ENCODE measurements at places on chromosomes 2 and 18.

DNA sequence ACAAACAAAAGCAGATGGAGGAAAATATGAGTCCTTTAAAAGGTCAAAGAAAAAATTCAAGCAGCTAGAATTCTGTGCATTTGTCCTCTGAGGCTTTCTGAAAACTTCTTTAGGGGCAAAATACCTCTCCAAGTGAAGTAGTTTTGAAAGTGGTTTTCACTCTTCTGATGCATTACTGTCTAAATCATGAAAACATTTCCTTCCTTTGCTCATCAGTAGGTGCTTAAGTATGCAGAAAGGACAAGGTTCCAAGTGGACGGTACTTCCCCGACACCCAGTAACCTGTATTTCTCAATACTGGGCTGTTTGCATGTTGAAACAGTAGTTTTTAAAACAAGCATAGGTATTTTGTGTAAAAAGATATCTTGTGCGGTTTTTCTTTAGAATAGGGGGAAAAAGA, 189.1 kb upstream of the ERBB4 start:
- DNase-seq = no peak

DNA sequence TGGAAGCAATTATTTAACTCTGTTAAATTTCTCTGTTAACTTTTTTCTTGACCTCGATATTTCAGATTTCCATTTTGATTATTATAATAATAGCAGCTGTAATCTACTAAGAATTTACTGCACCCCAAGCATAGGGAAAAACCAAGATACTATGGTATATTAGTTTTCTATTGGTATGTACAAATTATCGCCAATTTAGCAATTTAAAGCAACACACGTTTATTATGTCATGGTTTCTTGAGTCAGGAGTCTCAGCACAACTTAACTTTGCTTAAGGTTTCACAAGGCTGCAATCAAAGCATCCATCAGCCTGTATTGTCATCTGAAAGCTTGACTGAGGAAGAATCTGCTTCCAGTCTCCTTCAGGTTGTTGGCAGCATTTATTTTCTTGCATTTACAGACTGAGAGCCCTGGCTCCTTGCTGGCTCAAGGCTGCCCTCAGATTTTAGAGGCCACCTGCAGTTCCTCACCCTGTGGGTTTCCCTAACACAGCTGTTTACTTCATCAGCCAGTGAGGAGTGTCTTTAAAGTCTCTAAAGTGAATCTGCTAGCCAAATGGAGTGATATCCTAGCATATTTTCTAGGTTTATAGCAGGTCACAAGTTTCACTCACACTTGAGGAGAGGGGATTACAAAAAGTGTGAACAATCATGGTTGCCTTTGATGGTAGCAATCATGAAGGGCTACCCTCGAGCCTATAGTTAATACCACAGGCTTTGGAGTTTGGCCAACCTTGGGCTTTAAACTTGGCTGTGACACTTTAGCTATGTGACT, 4.4 kb upstream of the VPS54 start:
- no peak for DNase-seq

DNA sequence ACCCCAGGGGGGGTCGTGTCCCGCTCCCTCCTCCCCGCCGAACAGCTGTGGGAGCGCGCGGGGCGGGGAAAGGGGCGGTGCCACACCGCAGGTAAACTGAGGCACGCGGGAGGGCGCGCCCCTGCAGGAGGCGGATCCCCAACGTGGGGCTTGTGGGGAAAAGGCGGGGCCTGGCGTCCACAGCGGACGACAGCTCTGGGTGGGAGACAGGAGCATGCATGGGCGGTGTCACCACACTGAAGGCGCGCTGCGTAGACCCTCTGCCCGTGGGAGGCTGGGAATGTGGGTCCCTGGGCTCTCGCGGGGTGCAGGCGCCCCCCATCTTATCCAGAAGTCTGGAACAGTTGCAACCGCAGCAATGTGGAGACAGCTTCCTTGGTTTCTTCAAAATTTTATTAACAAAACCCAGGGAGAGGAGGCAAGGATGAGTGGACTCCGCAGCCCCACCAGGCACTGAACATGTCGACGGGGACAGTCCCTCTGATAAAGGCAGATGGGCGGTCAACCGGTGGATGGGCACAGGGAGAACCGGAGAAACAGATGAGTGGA, 723 bp upstream of the MBD1 start:
- no peak for DNase-seq

DNA sequence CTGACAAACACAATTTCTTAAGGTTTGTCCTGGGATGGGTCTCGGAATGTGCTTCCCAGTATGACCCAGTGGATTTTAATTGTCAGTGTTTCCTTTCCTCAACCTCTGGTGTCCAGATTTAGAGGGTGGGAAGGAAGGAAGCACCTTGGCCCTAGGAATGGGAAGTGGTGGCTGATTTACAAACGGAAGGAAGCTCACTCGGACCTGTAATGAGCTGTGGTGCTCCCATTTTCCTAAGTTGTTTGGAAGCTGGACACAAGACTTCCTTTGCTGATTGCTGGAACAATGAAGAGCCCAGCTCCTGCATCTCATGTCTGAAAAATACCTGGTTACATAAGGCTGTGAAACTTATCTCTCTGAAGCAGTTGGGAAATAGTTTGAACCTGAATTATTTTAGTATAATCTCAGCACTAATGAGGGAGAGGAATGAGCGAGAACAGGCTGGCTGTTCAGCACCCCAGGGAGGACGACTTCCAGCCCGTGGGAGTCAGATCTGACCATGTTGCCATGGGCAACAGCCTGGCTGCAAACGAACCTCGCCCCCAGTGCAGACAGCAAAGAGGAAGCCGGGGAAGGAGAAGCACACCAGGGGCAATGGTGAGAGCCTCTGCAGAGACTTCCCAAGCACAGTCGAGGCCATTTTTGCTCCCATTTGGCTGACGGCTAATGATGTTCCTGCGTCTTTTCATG, 74.4 kb upstream of the ASB18 start:
- DNase-seq = no peak

GRCh38 chr2:227378371-227378782, 729 bp downstream of the TM4SF20 start:
- DNase-seq = no peak

GRCh38 chr2:230666885-230667712, 45.5 kb upstream of the CAB39 start:
- peak; percentile 52 for DNase-seq

DNA sequence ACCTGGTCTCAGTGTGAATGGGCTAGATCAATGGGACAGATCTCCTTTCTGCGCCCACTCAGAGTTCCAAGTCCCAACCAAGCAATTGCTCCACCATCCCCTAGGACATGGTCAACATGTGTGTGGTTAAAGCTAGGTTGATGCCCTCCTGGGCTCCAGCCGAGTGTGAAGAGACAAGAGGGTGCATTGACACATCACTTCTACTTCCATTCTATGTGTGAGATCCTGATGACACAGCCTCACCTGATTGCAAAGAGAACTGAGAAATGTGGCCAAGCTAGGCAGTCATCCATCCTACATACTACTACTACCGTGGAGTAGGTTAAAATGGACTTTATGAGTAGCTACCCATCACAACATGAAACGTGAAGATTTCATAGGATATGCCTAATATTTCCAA, 106.8 kb downstream of the NCKAP5 start:
- DNase-seq = no peak

GRCh38 chr18:32919799-32920198, 147.0 kb upstream of the KLHL14 start:
- peak; percentile 87 for DNase-seq

DNA sequence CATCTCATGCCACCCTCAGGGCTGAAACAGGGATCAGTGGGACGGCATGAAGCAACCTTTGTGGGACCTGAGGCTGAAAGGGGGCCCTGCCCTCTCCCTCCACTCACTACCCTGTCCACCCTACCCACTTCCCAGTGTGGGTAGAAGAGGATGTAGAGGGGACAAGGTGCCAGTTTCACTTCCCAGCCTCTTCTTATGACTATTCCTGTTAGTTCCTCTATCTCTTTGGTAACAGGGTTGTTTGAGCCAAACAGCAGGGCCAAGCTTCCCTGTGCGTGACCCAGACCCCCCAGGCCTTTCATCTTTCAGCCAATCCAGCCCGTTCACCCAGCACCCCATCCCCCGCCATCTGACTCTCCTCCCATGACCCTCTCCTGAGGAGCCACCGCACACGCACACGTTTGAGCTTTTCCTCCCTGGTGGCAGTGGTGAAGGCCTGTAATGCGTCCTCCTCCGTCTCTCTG, 82.3 kb downstream of the STPG4 start:
- peak; percentile 84 for DNase-seq

DNA sequence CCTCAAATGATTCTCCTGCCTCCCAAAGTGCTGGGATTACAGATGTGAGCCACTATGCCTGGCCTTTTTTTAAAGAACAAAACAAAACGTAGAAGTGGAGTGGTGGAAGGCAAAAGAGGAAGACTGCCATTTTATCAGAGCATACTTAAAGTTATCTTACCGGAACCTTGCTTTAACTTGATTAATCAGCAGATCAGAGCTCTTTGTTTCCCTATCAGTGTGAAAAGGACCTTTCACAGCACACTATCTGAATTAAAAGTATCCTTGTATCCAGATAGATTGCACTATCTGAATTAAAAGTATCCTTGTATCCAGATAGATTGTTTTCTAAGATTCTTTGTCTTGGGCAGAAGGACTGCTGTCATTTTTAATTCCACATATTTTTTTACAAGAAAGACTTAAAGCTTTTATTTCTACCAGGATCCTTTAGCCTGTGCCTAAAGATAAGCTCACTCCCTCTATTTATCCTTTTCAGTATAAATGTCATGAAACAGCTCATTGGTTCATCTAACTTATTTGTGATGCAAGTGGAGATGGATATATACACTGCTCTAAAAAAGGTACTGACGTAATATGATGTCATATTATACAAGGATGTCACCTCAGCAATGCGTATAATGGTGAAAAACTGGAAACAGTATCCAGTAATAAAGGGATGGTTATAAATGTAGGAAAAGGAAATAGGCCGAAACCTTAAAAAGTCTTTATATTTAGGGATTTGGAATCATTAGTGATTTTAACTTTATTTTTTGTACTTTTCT, 17.8 kb downstream of the GMCL1 start:
- no peak for DNase-seq

DNA sequence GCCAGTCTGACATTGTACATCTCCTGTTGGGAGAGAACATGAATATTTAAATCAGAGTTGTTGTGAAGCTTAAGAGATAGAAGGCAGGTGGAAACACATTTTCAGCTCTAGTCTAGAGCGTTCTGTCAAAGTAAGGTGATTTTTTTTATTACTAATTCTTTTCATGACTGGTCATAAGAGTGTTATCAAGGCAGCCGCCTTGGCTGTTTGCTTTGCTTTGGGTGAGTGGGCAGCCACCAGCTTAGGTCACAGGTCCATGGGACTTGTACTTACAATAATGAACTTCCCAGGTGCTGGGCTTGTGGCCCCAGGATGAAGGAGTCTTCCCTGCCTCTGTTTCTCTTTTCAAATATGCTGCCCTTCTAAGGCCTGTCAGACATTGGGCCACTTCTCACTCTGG, 256.3 kb downstream of the SRBD1 start:
- no peak for DNase-seq

GRCh38 chr2:146265656-146266055, 1579.2 kb upstream of the ACVR2A start:
- no peak for DNase-seq

GRCh38 chr2:130334026-130334425, 8.7 kb upstream of the IMP4 start:
- DNase-seq = no peak

- no peak for DNase-seq
Measured at GRCh38 chr2:192151853-192152252, 42.9 kb downstream of the TMEFF2 start.

DNA sequence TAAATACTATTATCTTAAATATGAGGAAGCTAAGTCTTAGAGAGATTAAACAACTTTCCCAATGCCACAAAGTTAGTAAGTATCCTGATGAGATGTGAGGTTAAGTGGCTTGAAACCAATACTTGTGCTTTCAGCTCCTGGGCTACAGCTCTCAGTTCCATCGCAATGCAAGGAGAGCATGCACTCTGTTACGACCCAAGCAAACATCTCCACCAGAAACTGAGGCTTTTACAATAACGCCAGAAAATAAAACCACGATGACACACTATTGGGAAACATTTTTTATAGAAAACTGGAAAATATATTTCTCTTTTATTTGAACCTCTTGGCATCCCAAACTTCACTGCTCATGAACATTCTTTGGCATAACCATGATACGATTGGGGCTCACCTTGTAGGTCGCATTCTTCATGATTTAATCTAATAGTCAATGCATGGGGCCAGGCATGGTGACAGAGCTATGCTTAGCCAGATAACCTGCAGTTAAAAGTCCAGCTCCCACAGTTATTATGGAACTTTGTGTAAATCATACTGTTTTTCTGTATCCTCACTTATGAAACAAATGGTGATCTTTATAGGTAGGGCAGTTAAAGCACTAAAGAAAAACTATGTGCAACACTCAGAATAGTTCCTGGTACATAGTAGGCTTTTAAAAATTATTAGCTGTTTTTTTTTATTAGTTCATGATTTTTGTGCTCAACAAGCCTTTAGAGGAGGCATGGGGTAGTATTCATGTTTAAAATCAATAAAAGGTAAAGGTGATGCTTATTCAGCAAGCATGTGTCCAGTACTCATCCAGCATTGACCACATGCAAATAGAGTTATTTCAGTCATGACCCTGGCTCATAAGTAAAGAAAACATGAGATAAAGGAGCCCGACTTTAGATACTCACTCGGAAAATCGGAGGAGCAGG, 238.3 kb upstream of the TRIB2 start:
- DNase-seq = no peak

- no peak for DNase-seq
Measured at GRCh38 chr2:220703279-220703678, 868.8 kb downstream of the EPHA4 start.

- DNase-seq = no peak
Measured at GRCh38 chr18:155688-156087, 2.7 kb upstream of the USP14 start.

GRCh38 chr18:51153659-51154371, 43.7 kb downstream of the MEX3C start:
- DNase-seq = peak; percentile 81

DNA sequence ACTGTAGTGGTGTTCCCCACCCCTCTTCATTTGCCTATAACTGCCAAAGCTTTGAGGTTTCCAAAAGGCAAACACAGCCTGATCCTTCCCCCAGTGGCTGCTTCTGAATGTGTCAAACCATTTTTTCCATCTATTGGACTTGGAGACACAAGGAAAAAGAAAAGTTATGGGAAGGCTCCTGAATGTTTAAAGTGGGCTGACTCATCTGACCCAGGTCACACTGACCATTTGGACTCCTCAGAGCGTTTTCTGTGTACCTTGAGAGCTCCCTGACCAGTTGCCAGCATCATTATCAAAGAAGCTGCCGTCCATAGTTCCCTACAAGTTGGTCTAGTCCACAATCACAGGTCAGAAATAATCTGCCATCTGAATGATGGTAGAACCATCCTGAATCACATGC, 123.4 kb upstream of the COL3A1 start:
- no peak for DNase-seq

- DNase-seq = no peak
Measured at GRCh38 chr2:98393354-98393753, 47.1 kb downstream of the CNGA3 start.

DNA sequence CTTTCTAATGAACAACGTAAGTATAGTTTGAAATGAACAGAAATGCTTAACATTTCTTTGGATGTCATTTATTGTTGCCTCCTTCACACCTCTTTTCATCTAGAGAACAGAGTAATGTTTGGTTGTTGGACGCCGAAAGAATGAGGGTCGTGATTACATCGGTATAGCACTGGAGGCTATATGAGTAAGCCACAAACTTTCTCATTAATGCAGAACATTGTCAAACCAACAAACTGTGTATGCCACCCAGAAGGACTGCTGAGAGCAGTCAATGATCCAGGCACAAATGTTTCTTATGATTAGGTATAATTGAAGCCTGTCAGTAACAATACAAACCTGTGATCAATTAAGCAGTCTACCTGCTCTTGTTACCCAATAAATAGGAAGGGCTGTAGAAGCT, 1494.7 kb upstream of the NXPH2 start:
- no peak for DNase-seq

GRCh38 chr2:72040629-72041571, 106.8 kb downstream of the CYP26B1 start:
- no peak for DNase-seq

Measured in B cell (primary cell).